CMK (cell line): ENCODE measurements at places on chromosomes 11 and 22.

DNA sequence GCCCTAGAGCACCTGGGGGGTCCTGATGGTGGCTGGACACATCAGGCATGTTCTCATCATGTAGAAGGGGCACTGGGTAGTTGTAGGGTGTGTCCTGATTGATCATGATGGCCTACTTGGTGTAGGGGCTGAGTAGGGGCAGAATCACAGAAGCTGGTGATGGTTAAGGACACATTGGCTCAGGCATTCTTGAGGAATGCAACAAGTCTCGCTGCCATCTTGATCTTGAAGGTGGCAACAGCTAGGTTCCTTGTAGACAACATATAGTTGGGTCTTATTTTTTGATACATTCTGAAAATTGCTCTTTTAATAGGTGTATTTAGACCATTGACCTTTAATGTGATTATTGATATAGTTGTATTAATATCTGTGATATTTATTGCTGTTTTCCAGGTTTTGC, 28.1 kb downstream of the PPP6R3 start:
- DNase-seq, result no peak

GRCh38 chr11:9875862-9876261, 212.0 kb downstream of the SWAP70 start:
- DNase-seq, result no peak

- DNase-seq, result no peak
These were observed 2.2 kb upstream of the RGL4 start for GRCh38 chr22:23688571-23688970.

DNA sequence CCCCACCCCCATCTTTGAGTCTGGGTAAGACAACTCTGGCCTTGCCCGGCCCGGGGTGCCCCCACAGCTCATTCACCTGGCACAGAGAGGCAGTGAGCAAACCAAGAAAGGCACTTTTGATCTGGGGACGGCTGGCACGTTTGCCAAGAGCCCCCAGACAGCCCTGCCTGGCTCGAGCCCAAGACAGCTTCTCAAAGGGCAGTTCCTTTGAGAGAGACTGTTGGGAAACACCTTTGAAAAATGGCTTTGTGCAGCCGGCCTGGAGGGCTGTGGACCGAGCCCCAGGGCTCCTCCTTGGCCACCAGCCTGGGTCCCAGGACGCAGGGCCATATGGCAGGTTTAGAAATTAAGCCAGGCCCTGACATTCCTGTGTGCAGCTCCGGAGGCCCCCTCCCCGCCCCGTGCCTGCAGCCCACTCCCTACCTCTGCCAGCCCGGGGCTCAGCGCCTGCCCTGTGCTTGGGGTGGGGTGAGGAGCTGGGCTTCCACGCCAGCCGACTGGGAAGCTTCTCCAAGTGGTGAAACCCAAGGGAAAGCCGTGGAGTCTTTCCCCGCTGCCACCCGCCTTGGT, 50.2 kb upstream of the SMIM38 start:
- no peak for DNase-seq

DNA sequence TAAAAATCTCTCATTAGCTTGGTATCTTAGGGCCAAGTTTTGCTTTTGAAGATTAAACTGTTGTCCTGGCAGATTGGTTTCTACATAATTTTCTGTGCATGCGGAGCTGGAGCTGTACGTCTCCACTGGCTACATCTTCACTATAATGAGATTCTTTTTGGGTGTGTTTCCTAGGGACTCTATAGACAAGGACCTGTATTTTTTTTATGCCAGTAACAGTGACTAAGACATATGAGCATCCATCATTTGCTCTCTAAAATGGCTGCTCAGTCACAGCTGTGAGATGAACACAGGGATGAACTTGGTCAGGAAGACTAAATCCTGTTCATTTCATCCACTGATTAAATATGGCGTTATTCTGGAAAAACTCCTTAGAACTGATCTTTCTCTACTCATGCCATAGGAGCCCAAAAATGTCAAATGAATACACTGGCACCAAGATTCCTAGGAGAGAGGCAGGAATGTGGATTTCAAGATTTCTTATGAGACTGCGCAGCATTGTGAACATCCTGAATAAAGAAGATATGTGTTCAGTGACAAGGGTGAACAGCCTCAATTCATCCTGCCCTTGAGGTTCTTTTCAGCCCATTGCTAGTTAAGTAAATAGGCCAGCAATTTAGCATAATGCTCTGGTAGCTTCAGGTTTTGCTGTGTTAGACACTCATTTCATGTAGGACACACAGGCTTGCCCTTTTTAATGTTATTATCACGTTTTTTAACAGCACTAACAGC, 168.2 kb downstream of the NCAM1 start:
- DNase-seq, result no peak

DNA sequence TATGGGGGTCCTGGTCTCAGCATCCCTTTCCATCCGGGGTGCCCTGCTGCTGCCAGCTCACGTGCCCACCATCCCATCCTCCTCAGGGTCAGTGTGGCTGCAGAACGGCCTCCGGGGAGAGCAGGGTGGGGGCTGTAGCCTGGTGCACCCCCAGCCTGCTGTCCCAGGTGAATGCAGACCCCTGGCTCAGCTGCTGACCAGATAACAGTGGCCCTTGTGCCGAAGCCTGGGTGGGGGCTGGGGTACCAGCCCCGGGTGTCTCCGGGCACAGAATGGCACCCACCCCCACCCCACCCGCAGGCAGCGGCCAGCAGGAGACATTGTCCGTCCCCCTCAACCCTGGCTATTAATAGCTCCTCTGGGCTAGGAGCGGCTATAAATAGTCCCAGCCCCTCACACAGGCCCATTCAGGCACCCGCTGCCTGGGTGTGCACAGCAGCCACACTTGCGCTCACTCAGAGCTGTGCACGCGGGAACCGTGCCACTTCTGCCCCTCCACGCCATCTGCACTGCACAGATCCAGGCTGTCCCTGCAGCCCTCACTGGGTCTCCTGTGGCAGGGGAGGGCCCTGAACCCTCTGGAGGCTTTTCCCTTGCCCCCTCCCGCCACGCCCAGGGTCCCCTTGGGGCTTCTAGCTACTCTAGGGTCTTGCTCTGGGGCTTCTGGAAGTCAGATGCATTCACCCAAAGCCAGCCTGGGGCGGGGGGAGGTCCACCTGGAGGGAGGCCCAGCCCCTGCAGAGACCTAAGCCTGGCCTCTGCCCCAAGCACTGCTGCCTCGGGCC, 18.7 kb downstream of the CRELD2 start:
- no peak for DNase-seq

DNA sequence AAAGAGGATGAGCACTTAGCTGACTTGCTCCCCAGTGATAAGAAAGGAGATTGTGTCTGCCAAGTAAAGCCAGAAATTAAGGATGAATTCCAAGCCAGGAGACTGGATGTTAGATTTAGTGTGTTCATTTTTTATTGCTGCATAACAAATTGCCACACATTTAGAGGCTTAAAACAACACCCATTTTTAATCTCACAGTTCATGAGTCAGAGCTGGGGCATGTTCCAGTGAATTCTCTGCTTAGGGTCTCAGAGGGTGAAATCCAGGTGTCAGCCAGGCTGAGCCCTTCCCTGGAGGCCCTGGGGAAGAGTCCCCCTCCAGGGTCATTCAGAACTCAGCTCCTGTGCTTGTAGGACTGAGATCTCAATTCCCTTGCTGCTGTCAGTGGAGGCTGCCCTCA, 352.8 kb downstream of the BUD13 start:
- DNase-seq, result no peak

DNA sequence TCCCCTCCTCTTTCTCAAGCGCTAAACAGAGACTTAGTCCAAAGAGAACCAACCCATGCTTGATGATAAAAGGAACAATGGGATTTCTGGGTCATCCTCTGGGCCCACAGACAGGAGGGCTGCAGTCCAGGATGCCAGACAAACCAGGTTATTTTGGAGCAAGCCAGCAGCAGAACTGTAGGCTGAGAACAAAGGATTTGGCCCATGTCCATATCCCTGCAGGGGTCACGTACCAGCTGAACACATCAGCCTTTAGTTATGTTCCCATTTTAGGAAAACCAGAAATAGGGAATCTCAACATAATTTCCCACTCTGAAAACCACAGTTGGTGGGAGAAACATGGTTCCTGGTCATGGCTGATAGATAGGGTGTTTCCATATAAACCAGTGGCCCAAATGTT, 533.6 kb upstream of the CADM1 start:
- DNase-seq, result no peak

GRCh38 chr22:32389685-32390084, 22.4 kb downstream of the RTCB start:
- no peak for DNase-seq

DNA sequence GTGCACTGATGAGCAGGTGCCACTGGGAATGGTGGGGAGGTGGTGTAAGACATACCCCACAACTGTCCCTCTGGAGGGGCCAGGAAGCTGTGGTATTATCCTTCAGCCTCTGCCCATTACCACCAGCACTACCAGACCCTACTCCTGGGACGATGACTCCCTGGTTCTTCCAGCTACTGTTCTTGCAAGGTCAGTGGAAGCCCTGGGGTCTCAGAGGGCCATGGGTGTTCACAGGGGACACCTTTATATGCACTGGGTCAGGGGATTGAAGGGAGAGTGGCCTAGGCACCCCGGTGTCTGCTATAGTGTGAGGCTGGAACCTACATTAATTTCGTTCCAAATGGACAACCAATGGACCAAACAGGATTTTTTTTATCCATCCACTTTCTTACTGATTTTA, 102.1 kb downstream of the RPS6KA4 start:
- DNase-seq, result no peak

GRCh38 chr11:78940500-78941225, 366.0 kb upstream of the NARS2 start:
- DNase-seq, result no peak

- DNase-seq, result no peak
These were observed 77.9 kb upstream of the ALX4 start for GRCh38 chr11:44387825-44388224.
